ENCODE measurements at places on chromosomes 13 and 19. TPM values are rescaled to one million over a fixed set of nuclear protein-coding genes. Genes with fewer than 3 reads are reported as not detected.

- no peak for DNase-seq
Measured at GRCh38 chr13:74115133-74115532, 19.1 kb downstream of the KLF12 start.

DNA sequence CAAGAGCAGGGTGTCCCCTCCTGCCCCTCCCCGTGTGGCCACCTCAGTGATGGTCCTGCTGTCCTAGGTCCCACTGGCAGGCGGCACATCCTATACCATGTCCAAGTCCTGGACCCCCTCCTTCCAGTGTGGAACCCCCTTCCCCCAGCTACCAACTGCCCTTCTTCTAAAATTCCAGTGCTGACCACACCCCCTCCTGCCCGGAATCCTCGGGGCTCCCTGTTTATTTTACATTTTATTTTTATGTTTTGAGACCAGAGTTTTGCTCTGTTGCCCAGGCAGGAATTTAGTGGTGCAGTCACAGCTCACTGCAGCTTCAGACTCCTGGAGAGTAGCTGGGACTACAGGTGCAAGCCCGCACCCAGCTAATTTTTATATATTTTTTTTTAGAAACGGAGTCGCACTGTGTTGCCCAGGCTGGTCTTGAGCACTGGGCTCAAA lies 945 bp upstream of the CPAMD8 start:
- no peak for DNase-seq

TGDS gene
- 14.1 TPM for total RNA-seq

DNA sequence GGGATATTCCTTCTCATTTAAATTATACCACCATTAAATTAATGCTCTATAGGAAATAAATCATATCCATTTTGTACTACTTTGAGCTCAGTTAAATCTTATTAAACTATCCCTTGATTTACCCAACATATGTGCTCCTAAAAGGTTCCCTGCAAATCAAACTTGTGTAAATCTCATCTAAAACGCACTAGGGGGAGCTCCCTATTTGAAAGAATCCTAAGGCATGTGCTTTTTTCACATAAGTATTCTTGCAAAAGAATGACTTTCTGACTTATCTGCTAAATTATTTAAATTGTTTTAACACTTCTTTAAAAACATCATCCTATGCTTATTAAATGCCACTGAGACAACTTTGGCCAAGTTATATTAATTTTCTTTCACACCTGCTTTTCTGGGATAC lies 7.9 kb downstream of the INTS6 start:
- DNase-seq = peak; percentile 38

- DNase-seq = peak; percentile 36
Measured at GRCh38 chr13:76632401-76633044, 253.7 kb downstream of the KCTD12 start.

SIGLEC12 gene
- total RNA-seq = not detected

DNA sequence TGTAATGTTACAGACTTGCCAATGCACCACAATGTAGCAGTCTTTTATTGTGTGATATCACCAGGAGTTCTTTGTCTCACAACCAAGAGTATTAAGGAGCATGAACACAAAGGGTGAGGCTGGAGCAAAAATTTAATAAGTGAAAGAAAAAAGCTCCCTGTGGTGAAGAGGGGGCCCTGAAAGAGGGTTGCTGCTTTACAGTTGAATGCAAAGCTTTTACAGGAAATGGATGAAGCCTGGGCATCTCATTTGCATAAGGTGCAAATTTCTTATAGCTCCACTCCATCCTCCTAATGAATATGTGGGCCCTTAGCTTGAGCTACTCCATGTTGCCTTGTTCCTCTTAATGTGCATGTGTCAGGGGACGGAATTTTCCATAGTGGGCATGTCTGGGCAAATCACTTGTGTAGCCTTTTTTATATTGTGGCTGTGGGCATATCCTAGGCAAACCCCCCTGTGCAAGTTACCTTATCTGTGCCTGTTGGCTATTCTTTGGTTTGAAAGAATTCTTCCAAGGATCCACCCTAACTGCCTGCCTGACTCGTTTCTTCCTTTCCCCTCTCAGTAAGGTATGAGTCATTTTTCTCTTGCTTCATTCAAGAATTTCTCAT lies 45.3 kb upstream of the TRPC4 start:
- peak; percentile 32 for DNase-seq

ELAVL3 gene
- 0.54 TPM for total RNA-seq

DNA sequence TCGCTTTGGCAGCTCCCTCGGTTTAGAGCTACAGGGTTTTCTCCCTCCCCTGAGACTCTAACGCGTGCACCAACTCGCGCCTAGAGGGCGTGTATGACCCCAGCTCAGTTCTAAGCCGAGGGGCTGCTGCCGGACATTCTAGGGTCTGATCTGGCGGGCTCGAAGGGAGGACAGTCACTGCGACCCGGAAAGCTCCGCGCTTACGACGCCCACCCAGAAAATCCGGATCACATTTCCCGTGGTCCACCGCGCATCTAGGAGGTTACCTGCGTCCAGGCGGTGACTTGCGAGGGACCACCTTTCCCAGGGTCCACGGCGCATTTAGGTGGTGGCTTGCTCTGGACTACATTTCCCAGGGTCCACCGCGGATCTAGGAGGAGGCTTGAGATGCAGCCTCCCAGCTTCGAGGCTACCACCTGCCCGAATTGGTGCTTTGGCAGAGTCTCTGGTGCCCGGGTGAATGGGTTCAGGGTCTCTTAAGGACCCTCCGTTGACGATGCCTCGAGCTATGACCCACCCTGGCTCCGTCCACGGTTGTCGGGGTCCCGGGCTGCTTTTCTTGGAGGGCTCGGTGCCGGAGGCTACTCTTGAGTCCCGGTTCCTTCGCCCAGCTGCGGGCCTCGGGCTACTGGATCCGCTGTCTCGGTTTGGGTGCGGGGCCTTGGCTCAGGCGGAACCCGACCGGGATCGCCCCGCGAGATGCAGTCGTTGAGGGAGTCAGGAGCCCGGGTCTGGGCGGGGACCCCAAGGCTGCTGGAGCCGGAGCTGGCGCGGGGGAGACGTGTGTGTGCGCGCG lies 30.5 kb downstream of the ZNF146 start:
- DNase-seq = no peak

RNF17 gene
- not detected for total RNA-seq

DNA sequence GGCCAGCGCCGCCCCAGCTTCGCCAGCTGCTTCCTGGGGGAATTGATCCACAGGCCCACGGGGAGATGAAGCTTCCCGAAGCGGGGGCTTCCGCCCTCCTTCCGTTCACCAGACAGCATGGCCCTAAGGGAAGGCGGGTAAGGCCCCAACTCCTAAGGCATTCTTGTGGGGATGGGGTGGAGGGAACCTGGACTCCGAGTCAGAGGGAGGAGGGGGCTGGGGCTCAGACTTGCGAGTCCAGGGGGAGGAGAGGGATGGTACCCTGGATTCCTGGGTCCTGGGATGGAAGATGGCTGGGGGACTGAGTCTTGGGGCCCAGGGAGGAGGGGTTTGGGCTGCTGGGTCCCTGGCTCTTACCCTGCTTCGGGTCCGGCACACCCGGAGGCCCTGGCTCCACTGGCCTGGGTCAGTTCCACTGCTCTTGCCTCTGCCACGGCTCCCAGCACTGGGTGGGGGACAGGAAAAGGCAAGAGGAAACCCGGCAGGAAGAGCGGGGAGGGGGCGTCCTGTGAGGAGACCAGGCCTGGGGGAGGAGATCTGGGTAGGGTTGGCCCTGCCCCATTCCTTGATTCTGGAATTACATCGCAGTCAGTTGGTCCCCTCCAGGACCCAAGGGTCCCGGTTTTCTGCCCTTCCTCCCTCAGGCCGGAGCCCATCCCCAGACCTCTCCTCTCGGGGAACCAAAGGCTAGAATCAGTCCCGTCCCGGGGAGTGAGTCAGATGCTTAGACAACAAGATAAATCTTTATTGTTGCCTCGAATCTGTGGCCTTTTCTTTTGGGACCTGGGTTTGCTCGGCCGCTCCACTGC lies at the start of gene RASIP1:
TSS of gene RASIP1 (minus strand) at position 447 of the 809 bp plus-strand sequence. CDS start at position 119, 328 bp downstream.
- DNase-seq = no peak

DNA sequence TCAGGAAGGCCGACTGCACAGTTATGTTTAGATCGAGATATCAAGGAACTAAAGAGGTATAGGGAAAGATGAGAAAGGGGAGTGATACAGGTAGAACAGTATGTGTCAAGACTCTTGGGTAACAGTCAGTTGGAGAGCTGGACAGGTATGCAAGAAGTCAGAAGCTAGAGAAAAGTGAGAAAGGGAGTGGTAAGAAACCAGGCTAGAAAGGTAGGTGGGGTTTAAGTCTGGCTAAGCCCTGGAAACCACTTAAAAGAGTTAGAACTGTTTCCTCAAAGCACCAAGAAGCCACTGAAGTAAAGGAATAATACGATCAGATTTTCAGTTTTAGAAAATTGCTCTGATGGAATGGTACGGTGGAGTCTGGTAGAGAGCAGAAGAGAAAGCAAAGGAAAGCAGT lies 196.4 kb downstream of the VWA8 start:
- DNase-seq = no peak

DNA sequence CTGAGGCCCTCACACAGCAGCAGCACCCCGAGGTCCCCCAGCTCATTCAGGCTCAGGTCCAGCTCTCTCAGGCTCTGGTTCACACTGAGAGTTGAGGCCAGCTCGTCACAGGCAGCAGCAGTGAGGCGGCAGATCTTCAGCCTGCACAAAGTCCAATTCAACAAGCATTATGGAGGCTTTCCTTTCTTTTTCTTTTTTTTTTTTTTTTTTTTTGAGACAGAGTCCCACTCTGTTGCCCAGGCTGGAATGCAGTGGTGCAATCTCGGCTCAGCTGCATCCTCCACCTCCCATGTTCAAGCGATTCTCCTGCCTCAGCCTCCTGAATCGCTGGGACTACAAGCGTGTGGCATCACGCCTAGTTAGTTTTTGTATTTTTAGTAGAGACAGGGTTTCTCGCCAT lies 22.9 kb downstream of the NLRP12 start:
- DNase-seq = no peak

NLRP5 gene
- not detected for total RNA-seq

DNA sequence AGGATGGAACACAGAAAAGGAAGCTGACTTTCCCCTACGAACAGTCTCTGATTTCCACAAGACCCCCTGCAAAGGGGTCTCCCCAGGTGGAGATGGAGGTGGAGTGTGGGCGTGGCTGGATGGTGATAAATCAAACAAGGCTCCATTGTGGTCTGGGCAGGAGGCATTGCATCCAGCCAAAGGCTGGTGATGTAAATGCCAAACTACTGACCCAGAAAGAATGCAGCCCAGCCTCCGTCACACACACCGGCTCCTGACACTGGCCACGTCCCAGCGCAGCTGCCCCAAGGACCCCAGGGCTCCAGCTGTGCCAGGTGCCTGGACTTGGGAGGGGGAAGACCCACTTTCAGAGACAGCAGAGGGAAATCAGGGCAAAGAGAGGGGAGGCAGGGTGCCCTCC lies 6.3 kb downstream of the SLC7A1 start:
- no peak for DNase-seq

GRCh38 chr19:46713781-46714443 lies 3.0 kb downstream of the PRKD2 start:
- peak; percentile 96 for DNase-seq

- DNase-seq = no peak
Measured at GRCh38 chr19:13611596-13611995, 105.3 kb upstream of the CACNA1A start.

FFAR1 gene
- not detected for total RNA-seq

DNA sequence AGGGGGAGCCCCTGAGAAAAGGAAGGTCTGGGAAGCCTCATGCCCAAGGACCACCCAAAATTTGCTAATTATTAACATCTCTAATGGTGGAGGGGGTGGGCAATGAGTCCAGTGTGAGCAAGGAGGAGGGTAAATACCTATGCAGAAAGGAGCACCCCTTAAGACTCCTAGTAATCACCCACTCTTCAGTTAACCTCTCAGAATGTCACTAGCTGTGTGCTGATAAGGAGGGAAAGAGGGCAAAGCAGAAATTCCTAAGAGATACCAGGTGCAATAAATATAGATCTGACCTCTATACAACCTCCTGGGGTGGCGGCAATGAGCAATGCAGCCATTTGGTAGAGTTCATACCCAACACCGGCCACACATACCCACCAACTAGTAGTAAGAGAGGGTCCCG lies 12.7 kb upstream of the DPY19L3 start:
- no peak for DNase-seq

DNA sequence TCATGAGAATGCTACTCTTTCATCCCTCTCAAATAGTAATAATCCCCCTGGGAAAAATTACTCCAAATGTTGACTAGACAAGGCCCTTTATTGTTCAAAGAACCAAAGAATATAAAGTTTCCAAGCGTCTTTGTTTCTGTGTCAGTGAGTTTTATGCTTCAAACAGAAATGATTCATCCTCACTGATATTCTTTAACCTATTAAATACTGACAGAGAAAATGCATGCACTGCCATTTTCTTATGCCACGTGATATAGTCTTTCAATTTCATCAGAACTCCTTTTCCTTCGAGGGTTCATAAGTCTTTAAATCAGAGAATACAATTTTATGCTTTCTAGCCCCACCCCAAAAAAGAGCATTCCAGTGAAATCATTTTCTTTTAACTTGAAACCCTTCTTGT lies 211.6 kb downstream of the SHISA2 start:
- no peak for DNase-seq

DNA sequence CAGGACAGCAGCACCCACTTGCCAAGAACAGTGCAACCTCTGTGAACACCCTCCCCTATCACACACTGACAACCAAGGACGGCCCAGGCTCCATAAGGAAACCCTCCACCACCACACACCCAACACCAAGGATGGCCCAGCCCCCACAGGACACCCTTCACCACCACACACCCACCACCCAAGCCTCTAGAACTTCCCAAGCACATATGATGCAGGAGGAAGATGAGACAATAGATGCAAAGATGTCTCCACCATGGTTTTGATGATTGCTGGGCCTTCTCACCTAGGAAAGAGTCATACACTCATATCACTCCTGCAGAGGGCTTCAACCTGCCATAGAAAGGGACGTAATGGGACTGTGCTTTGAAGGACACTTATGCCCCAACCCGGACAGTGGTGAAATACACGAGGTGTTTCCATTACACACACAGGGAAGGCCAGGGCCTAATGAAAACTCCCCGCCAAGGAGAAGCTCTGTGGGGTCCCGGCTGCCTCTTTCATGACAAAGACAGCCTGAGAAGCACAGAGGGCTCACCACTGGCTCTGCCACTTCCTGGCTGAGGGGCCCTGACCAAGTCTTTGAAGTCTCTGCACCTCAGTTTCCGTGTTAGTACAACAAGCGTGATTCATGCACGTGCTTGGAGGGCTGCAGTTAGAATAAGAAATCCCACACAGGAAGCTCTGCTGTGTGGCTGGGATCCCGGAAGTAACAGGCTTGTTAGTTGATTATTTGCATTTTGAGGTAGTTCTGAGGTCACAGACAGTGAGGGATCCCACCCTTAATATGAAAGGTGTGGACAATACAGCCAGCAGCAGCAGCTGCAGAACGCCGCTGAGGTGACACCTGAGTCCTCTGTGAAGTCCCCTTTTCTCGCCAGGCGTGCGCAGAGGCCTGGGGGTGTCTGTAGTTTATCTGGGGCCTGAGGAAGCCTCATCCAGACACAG lies 61.9 kb upstream of the ATP12A start:
- no peak for DNase-seq

EFNA2 gene
- total RNA-seq = not detected

AMER2 gene
- total RNA-seq = not detected

- DNase-seq = no peak
Measured at GRCh38 chr13:36530861-36531590, 98.7 kb downstream of the CCNA1 start.

GRCh38 chr19:47467914-47468313 lies 3.8 kb downstream of the SLC8A2 start:
- DNase-seq = no peak

Data from MCF 10A (cell line).